Activated CD8-positive, alpha-beta memory T cell treated with anti-CD3 and anti-CD28 coated beads, Interleukin-2, amount 50 U/mL, for 4 hours (primary cell): ENCODE measurements at places on chromosomes 5 and 9.

DNA sequence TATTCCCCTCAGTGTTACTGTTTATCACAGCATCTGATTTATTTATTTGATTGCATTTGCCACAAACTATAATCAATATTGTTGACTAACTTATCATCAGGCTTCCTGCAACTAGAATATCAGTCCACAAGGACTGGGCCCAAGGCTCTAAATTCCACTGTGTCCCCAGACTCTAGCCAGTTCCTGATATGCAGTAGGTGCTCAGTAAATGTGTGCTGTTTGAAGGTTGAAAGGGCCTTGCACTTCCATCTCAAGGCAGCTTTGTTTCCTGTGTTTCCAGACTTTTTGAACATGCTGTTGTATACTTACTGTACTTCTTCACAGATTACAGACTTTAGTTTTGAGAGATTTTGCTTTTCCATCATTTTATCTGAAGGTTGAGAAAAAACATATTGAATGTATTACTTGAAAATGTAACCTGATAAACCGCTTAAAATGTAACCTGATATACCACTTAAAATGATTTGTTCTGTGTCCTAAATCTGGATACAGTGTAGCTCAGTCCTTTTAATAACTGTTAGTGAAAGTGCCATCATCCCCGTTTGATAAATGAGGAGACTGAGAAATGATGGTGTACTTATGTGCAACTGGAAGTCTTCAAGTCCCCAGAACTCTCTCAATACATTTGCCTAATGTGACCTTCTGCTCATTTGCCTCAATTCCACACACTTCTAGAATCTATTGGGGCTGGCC, 18.7 kb downstream of the KIAA1191 start:
- no peak for DNase-seq

GRCh38 chr5:36723912-36724311, 117.5 kb downstream of the SLC1A3 start:
- DNase-seq = no peak

GRCh38 chr5:68744206-68744605, 349.6 kb upstream of the SLC30A5 start:
- DNase-seq = no peak

GRCh38 chr9:118961857-118962256, 407.4 kb downstream of the BRINP1 start:
- DNase-seq = no peak

DNA sequence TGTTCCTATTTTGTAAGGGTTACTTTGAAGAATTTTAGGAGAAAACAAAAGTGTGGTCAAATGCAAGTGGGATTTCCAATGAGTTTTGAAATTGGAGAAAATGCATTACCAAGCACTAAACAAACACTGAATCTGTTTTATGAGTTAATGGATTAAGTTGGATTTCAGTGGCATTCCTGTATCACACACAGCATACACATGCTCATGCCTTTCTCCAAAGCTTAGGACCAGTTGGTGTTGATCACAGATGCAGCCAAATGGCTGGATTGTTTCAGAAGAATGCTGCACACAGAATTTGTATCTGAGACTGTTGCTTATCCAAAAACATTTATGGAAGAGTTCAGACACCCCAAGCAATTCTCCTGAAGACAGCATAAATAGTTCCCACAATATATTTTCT, 611.1 kb downstream of the ACTL7B start:
- no peak for DNase-seq

DNA sequence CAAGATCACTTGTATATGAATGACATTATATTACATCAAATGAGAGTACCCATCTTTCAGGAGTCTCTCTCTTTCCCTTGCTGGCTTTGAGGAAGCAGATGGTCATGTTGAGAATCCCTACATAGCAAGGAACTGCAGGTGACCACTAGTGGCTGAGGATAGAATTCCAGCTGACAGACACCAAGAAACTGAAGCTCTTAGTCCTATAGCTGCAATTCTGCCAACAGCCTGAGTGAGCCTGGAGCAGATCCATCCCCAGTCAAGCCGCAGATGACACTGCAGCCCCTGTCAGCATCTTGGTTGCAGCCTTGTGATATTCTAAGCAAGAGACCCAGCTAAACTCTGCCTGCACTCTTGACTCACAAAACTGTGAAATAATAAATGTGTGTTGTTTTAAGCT, 531.5 kb downstream of the CSNK1G3 start:
- DNase-seq = no peak

GRCh38 chr9:106868087-106868486, 5.1 kb downstream of the ZNF462 start:
- no peak for DNase-seq

GRCh38 chr5:111138096-111138495, 45.9 kb downstream of the WDR36 start:
- no peak for DNase-seq

DNA sequence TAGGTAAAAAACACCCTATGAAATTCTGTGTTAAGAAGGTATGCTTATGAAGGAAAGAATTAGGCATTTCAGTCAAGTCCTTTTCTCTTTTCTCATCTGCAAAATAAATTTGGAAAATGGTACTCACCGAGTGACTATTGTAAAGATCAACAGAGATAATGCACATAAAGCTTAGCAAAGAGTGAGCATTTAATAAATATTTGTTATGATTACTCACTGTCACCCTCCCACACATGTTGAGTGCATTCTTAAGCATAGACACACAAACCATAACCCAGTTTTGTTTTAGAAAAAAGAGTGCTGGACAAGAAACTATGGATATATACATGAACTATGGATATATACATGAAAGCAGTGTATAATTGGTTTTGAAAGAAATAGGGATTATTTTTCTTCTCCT, 54.7 kb upstream of the PRLR start:
- DNase-seq = no peak

DNA sequence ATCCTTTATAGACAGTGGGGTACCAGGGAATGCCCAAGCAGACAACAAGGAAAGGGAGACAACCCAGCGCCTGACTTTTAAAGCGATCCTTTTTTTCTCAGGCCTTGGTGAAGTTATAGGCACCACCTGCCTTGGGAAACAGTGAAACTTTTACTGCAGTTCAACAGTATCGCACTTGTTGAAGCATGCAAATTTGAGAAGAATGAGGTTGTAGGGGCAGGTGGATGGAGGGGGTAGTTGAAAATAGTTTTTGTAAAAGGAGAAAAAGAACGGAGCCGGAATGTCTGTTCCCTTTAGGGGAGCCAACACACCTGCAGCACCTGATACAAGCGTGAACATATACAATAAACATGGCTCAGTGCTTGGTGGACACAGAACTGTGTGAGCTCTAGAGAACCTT, 190.2 kb upstream of the NR3C1 start:
- no peak for DNase-seq

GRCh38 chr9:86685556-86685955, 261.8 kb downstream of the GAS1 start:
- DNase-seq = no peak

- DNase-seq = peak; percentile 50
These were observed 55.7 kb downstream of the TSSK1B start for GRCh38 chr5:113378959-113379541.

- no peak for DNase-seq
These were observed 19.9 kb upstream of the ERAP2 start for GRCh38 chr5:96856371-96856770.

GRCh38 chr5:44933686-44934085, 124.9 kb downstream of the MRPS30 start:
- DNase-seq = no peak

DNA sequence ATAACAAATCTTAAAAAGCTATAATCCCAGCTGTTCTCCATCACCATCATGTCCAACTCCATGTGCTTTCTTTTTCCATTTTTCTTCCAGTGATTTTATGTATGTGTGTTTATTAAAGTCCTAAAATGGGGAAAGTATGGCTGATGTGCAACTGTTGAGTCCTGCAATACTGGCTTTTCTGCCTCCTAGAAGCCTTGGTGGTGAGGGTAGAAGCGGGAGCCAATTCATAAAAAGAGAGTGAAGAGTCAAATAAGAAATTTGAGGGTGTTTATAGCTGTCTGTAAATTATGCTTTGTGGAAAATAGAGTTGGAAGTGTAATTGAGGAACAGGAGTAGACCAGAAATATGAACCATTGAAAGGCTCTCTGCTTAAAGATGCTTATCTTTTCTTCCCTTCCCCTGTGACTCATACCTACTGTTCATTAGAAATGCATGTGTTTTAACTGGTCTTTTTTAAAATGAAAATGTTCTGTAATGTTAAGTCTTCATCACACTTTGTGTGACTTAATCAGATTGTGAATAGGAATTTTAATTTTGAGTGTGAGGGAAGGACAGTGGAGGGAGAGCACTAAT, 80.1 kb downstream of the ZCCHC7 start:
- DNase-seq = no peak

GRCh38 chr9:17609312-17610005, 30.6 kb downstream of the SH3GL2 start:
- DNase-seq = no peak

DNA sequence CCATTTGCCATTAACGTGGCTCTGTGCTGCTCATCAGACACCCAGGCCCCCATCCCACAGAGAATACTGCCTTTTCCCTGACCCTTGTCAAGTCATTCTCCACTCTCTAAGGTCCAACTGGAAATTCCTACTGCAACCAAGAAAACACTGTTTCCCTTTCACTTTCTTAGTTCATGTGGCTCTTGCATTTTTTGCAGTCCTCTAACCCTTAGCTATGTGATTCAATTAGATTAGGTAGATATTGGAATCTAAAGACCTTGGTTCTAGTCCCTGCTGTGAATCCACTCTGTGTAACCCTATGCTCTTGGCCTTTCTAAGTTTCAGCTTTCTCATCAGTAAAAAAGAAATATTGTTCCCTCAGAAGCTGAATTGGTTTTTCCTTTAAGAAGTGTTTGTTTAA, 649.4 kb downstream of the CCDC171 start:
- no peak for DNase-seq

GRCh38 chr5:59116231-59116865, 533.5 kb downstream of the RAB3C start:
- no peak for DNase-seq

DNA sequence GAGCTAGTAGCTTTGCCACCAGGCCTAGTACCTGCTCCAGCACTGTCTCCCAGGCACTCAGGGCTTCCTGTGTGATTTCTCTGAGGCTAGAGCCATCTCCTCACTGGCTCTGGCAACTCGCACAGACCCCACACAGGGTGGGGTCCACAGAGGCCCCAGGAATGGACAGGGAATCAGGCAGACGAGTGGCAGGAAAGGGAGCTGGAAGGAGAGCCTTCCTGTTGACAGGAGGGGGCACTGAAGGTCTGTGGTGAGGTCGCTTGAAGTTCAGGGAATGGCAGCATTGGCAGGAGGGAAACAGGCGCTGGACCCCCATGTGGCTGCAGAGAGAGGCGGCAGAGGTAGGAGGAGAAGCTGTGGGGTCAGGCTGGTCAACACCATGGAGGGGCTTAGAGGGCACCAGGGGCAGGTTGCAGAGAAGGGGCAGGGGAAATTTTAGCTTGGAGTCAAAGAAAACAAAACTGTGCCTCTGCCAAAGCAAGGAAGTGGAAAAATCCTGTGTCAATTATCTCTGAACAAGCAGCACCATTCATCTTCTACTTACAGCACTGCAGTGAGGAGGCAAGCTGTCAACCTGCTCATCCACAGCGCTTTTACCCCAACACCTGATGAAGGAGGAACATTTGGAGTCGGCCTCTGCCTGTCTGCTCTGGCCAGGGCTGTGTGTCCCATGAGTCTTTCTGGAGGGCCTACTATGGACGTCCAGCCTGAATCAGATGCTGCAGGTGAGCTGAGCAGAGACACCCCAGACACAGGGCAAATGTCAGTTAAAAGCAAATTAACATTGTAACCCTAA, 270.2 kb downstream of the FSTL4 start:
- DNase-seq = no peak

- DNase-seq = no peak
These were observed 118.8 kb downstream of the GALNT10 start for GRCh38 chr5:154309371-154309745.

GRCh38 chr9:125497906-125498305, 209.1 kb downstream of the MAPKAP1 start:
- DNase-seq = no peak

- DNase-seq = no peak
These were observed 681 bp upstream of the CHSY3 start for GRCh38 chr5:129903466-129904101.

- DNase-seq = no peak
These were observed 209.6 kb upstream of the SLC30A5 start for GRCh38 chr5:68884144-68884754.

DNA sequence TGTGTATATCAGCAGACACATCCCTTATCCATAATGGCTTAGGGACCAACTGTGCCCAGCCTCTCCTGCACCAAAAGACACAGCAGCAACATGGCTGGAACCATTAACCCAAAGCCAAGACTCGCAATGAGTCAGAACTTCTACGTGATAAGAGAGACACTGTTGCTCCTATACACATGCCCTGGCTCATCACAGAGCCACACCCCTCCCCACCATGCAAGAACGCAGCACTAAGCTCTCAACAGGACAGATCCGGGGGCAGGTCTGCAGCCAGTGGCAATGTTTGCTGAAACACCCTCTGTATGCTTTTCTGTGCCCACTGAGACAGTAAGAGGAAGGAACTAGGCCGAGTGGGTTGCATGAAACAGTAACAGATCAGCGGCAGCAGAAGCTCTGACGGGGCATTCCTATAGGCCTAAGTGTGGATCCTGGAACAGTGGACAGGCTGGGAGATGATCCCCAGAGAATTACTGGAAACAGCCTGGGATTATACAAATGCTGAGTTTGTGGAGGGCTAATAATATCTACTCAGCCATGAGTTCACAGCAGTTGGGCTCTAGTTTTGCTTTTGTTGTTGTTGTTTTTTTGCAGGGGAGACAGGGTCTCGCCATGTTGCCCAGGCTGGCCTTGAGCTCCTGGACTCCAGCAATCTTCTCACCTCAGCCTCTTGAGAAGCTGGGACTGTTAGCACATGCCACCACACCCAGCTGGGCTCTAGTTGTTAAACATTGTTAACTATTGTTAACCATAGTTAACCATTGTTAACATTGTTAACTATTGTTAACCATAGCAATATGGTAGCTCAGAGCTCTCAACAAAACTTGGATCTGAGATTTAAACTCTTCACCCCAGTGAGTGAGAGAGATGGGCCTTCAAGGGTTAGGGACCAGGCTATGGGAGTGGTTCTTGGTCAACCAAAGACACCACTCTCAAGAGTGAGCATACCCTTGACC, 41.0 kb downstream of the B4GALT1 start:
- no peak for DNase-seq

DNA sequence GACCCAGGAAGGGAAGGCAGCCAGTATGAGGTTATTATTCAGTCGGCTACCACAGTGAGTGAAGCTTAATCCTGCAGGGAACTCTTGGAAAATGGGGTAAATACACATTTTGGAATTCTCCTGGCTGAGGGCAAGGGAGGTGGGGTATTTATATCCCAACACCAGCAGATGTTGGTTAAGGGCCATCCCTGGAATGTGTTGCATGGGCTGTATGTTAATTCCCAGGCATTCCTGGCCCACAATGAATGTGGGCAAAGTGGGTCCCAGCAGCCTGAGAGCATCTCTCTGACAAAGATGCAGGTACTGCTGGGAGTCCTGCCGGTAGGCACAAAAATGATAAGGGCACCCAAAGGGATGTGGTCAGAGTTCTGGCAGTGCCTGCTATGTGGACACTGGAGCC, 2.9 kb upstream of the GPRIN1 start:
- DNase-seq = no peak

- DNase-seq = no peak
These were observed 47.2 kb downstream of the ARHGEF28 start for GRCh38 chr5:73673161-73673591.
